ENCODE measurements at places on chromosomes 4 and X. TPM values are rescaled to one million over a fixed set of nuclear protein-coding genes. Genes with fewer than 3 reads are reported as not detected.

The ENPEP gene
- total RNA-seq, result 0.67 TPM

The TMEM31 gene
- 0.43 TPM for total RNA-seq

The MED14 gene
- total RNA-seq, result 79.5 TPM

The DUSP9 gene
- 0.20 TPM for total RNA-seq

The KLHL15 gene
- 6.5 TPM for total RNA-seq

The SYNPO2 gene
- 4.7 TPM for total RNA-seq

The PAGE5 gene
- total RNA-seq, result not detected

The TMEM33 gene
- total RNA-seq, result 84.5 TPM

The SLAIN2 gene
- total RNA-seq, result 90.5 TPM

The PGAM4 gene
- not detected for total RNA-seq

The MAGEA8 gene
- not detected for total RNA-seq

The LANCL3 gene
- 0.22 TPM for total RNA-seq

The IGFBP7 gene
- total RNA-seq, result 930 TPM

The PRPS2 gene
- 11.8 TPM for total RNA-seq

The LEF1 gene
- total RNA-seq, result 16.6 TPM

The SORCS2 gene
- 25.7 TPM for total RNA-seq

The NLGN3 gene
- total RNA-seq, result 0.84 TPM

The TDO2 gene
- total RNA-seq, result 0.24 TPM

The ZNF185 gene
- 7.8 TPM for total RNA-seq

The ANXA10 gene
- total RNA-seq, result not detected

The SPANXC gene
- total RNA-seq, result not detected

The OTUD6A gene
- total RNA-seq, result not detected

The P2RY8 gene
- total RNA-seq, result not detected

The FMR1NB gene
- not detected for total RNA-seq

The F9 gene
- not detected for total RNA-seq

The DCAF4L1 gene
- total RNA-seq, result 0.29 TPM

The TCEAL6 gene
- not detected for total RNA-seq

The MAP3K15 gene
- 1.2 TPM for total RNA-seq

The VCX gene
- not detected for total RNA-seq

The PCSK1N gene
- 62.0 TPM for total RNA-seq

The FATE1 gene
- total RNA-seq, result not detected

The BMX gene
- total RNA-seq, result not detected

The ODAPH gene
- 55.3 TPM for total RNA-seq

The CT55 gene
- total RNA-seq, result not detected

The OPRPN gene
- total RNA-seq, result not detected

The FAM184B gene
- total RNA-seq, result 0.54 TPM

The HSFX4 gene
- not detected for total RNA-seq

The GABRG1 gene
- total RNA-seq, result not detected

The SORBS2 gene
- total RNA-seq, result 97.4 TPM

The DUSP21 gene
- not detected for total RNA-seq

The EMCN gene
- not detected for total RNA-seq

The SLC7A11 gene
- total RNA-seq, result 33.1 TPM

The GPRASP1 gene
- total RNA-seq, result 2.7 TPM

The ADH7 gene
- not detected for total RNA-seq

The KDR gene
- total RNA-seq, result 2.5 TPM

Data from astrocyte (in vitro differentiated cells and primary cell).